ENCODE measurements at places on chromosomes 3 and 15.

GRCh38 chr15:78018946-78019644, 58.4 kb downstream of the TBC1D2B start:
- DNase-seq, result no peak

- DNase-seq, result no peak
Measured at GRCh38 chr3:35275768-35276167, 363.6 kb upstream of the ARPP21 start.

GRCh38 chr15:93658026-93658816, 569.2 kb upstream of the RGMA start:
- no peak for DNase-seq

DNA sequence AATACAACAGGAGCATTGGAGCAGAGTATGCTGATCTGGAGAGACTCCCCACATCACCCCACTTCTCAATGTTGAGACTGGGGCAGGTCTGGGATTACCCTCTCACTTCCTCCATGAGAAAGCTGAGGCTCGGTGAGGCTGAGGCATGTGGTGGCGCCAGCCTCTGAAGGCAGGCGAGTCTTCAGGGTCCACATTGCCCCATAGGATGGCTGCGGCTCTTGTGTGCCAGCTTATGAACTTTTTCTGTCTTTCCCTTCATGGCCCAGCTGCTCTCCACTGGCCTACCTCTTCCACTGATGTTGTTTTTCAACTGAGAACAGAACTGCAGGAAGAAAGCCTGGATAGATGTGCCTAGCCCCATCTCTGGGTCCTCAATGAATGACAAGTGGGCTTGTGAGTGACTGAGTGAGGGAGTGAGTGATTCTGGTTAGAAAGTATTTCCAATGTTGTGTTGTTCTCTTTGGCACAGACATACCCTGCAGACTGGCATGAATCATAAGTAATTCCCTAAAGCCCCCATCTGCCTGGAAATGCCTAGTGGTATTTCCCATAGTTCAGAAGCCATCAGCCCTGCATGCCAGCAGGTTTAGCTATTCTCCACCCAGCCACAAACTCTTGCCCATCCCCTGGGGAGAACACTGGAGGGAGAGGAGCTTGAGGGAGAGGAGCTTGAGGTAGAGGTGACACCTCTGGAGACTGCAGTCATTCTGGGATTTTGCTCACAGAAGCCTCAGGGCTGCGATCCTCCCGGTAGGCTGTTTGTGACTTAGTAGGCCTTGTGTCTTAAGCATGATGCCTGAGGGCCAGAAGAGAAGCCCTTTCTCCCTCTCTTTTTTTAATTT, 56.9 kb downstream of the AMOTL2 start:
- DNase-seq, result no peak

- DNase-seq, result no peak
Measured at GRCh38 chr3:14780927-14781507, 37.7 kb upstream of the FGD5 start.

DNA sequence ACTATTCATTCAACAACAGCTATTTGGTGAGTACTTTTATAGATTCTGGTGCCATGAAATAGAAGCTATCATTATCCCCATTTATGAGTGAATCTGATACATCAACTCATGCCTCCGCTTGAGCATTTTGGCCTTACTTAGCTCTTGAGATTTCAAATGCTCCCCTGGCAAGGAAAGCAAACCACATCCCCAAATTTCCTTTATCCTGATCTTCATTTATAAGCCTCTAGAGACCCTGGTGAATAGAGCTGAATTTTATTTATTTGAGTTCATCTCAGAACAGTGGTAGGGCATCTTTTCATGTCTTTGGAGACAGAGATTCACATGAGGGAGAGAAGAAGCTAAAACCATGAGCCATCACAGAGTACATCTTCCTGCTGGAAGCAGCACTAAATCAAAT, 317.2 kb downstream of the SLC9A9 start:
- DNase-seq, result no peak

GRCh38 chr3:189677667-189678066, 46.5 kb downstream of the TP63 start:
- DNase-seq, result no peak

DNA sequence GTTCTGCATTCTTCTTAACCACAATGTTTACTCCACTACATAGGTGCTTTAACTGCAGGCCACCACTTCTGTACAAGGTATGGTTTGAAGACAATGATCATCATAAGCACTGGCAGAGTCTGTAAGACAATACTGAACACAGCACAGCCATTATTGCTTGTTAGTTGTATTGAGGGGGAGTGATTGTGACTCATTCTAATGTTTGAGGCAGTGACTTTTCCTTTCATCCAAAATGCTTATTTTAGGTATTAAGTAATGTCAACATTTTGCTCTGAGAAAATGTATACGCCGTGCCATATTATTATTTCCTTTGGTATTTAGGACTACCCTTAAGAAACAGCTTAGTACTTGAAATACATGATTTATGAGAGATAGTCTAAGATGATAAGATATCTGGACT, 618.2 kb upstream of the ZNF717 start:
- no peak for DNase-seq

GRCh38 chr3:43872901-43873300, 182.2 kb downstream of the ABHD5 start:
- no peak for DNase-seq

GRCh38 chr15:28927043-28927442, 41.3 kb downstream of the APBA2 start:
- no peak for DNase-seq

GRCh38 chr3:55486101-55486856, 827 bp downstream of the WNT5A start:
- no peak for DNase-seq

- no peak for DNase-seq
Measured at GRCh38 chr3:94241986-94242385, 179.1 kb downstream of the NSUN3 start.

DNA sequence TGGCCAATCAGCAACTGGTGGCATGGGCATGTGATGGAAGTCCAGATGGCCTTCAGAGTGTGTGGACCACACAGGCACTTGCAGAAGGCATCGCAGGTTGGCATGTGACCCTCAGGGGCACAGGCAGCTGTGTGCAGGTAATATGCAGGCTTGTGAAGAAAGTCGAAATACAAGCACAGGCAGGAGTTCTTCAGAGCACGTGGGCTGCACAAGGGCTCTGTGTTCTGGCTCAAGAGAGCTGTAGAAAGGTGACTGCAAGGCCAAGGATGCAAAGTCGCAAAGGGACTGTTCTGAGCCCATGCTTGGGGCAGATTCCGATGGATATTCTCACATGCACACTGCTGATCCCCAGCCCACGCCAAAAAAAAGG, 8.3 kb downstream of the LRRC2 start:
- DNase-seq, result no peak

DNA sequence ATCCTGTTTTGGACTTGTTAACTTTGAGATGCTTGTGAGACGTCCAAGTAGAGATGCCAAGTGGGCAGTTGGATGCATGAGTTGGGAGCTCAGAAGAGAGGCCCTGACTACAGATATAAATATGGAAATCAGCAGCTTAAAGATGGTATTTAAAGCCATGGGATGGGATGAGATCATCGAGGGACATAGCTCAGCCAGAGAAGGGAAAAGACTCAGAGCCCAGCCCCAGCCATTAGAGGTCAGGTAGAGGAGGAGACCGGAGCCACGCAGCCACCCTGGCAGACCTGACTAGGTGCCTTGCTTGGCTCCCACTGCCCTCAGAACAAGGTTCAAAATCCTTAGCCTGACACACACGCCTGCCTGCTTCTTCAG, 31.1 kb downstream of the ATP2B2 start:
- DNase-seq, result no peak

DNA sequence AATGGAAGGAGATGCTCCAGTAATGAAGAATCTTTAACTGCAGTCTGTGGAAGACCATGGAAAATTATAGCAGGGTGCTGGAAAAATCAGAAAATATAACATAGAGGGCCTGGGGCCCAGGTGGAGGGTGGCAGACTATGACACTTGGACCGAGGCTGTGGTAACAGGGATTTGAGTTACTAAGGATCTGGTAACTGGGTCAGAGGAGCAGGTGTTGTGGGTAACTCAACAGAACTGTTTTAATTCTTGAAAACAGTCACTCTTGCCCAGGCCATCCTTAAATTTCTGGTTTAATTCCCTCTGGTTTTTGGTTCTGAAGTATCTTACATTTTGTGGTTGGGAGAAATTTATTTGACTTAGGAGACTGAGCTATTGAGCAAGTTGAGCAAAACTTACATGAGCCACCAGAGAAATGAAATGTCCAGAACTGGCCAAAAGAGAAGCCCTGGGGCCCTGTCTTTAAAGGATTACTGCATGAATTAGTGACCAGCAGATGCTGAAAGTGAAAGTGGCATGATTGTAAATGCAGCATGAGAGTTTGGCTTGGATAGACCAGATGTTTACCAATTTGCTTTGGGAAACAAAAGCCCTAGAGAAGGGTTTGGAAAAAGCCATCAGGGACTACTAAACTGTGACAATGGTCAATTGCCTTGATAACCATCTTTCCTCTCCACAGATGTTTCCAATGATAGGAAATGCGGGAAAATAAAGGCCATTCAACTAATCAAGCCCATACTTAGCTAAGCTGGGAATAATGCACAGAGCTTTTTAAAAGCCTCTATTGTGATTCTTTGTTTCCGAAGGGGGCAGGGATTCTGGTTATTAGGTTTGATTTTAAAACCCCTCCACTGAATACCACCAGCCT, 374.9 kb upstream of the TGFBR2 start:
- no peak for DNase-seq
